ENCODE measurements at places on chromosomes 3 and 15.
A peak's percentile ranks its signal among the peaks of the same experiment; 100 is the strongest.

GRCh38 chr3:13419505-13420044, 547 bp downstream of the NUP210 start:
- peak; percentile 72 for DNase-seq

DNA sequence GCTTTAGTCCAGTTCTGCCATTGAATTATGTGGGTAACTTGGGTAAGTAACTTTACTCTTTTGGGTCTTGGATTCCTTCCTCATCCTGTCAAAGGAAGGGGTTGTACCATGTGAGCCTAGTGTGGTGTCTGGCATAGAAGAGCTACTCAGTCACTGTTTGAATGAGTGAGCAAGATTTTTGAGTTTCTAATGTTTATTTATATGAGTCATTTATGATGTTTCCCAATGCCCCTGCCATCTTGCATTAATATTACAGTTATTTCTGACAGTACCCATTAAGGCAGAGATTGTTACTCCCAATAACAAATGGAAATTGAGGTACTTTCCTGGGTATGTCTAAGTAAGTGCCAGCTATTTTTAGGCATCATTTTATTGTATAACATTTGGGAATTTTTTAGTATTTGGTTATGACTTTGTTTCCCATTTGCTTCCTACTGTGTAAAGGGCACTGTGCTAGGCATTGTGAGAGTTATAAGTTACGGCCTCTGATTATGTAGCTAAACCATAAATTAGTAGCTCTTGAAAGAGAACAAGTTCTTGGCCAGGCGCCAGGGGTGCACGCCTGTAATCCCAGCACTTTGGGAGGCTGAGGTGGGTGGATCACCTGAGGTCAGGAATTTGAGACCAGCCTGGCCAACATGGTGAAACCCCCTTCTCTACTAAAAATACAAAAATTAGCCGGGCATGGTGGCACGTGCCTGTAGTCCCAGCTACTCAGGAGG, 23.5 kb downstream of the NR1D2 start:
- no peak for DNase-seq

GRCh38 chr3:10287936-10288574, 4.7 kb downstream of the GHRL start:
- DNase-seq: no peak

GRCh38 chr3:195083659-195084058, 187.3 kb downstream of the XXYLT1 start:
- DNase-seq: no peak

GRCh38 chr3:178538056-178538455, 1.8 kb downstream of the KCNMB2 start:
- DNase-seq: no peak

- DNase-seq: no peak
Observed at GRCh38 chr3:46861605-46862368, 1.5 kb downstream of the MYL3 start.

- no peak for DNase-seq
Observed at GRCh38 chr15:82709081-82709420, 624 bp downstream of the AP3B2 start.

- no peak for DNase-seq
Observed at GRCh38 chr3:12807066-12807465, 10.6 kb downstream of the CAND2 start.

DNA sequence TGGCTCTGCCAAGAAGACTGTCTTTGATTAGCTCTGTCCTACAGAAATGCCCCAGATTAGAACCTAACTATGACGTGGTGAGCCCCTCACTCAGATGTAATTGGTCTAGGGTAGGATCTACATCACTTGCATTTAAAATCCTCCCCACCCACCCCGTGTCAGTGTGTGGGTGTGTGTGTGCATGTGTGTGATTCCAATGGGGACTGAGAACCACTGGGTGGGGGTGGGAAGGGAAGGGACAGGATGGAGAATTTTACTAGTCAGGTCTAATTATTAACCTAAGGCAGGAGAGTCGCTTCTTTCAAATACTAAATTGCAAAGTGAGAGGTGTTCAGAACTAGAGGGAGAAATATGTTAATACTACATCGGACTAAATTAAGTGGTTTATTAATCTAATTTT, 91.7 kb downstream of the TBL1XR1 start:
- DNase-seq: no peak

- DNase-seq: no peak
Observed at GRCh38 chr15:98070137-98070536, 109.6 kb downstream of the ARRDC4 start.

DNA sequence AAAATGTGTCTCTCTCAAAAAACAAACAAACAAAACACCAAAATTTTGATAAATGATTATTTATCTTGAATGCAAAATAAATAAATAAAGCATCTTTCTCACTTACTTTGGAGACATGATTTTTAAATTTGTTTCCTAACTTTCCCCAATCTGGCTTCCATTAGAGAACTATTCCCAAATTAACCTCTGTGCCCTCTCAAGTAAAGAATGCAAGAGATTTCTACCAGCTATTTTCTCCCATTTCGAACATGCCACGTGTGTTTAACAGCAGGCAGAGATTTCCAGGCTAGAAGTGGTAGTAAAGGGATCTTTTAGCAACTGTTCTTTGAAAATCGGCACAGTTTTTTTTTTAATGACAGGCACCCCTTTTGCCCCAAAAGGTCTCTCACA, 269.1 kb downstream of the SHQ1 start:
- no peak for DNase-seq

- peak; percentile 0 for DNase-seq
Observed at GRCh38 chr15:77028451-77029165, 33.7 kb downstream of the PSTPIP1 start.

DNA sequence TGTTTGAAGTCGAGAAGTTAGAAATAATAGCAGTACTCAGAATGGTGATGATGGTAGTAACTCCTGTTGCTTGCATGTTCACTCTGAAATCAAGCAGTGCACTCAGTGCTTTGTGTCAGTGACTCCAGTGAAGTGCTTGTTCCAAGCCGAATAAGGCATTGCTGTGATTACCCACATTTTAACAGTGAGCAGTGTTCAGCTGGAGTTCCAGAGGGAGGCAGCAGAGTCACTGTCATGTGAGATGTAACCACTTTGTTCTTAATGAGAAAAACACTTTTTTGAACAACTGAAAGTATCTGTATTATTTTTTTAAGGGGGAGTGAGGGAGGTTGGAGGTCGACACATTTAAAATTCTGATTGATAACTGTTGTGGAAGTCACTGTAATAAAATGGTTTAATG, 3.7 kb downstream of the MDFIC2 start:
- DNase-seq: no peak

- DNase-seq: no peak
Observed at GRCh38 chr15:65641768-65642475, 20.2 kb downstream of the SLC24A1 start.

- DNase-seq: no peak
Observed at GRCh38 chr15:64096668-64097384, 1.0 kb downstream of the SNX1 start.

DNA sequence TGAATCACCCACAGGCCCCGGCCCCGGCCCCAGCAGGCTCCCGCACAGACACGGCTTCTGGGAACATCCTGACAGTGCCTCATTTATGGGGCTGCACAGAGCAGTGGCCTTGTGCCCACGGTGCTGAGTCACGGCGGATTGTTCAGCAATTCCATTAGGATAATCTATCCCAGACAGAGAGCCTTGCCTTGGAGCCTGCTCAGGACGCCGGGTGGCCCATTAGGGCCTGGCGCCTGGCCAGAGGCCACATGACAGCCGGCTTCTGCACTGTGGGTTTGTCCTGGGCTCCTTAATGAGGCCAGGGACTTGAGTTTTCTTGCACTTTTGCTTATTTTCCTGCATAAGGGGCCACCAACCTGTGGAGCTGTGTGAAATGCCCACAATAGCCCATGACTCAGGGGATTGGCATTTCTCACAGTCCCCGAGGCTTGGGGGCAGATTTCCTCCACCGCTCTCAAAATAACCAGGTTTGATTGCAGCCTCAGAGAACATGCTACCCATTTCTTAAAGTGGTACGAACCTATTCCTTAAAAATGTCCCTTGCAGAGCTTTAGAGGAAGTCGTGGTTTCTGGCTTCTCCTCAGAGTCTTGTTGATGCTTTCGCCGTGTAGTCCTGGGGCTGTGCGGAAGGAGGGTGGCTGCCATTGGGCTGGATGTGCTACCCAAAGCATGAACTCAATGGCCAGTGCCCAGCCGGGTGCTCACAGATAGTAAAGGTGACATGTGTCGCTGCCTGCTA, 19.0 kb downstream of the SYNM start:
- no peak for DNase-seq

- DNase-seq: no peak
Observed at GRCh38 chr3:49570028-49570654, 15.9 kb downstream of the BSN start.

- no peak for DNase-seq
Observed at GRCh38 chr3:103166890-103167289, 732.1 kb downstream of the ZPLD1 start.

DNA sequence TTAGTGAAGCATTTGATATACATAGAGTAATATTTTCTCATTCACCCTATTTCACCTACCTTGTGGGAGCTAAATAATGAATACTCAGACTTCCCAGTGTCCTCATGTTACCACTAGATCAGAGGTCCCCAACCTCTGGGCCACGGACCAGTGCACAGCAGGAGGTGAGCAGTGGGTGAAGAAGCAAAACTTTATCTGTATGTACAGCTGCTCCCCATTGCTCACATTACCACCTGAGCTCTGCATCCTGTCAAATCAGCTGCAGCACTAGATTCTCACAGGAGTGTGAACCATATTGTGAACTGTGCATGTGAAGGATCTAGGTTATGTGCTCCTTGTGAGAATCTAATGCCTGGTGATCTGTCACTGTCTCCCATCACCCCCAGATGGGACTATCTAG, 79.4 kb downstream of the RETNLB start:
- no peak for DNase-seq

DNA sequence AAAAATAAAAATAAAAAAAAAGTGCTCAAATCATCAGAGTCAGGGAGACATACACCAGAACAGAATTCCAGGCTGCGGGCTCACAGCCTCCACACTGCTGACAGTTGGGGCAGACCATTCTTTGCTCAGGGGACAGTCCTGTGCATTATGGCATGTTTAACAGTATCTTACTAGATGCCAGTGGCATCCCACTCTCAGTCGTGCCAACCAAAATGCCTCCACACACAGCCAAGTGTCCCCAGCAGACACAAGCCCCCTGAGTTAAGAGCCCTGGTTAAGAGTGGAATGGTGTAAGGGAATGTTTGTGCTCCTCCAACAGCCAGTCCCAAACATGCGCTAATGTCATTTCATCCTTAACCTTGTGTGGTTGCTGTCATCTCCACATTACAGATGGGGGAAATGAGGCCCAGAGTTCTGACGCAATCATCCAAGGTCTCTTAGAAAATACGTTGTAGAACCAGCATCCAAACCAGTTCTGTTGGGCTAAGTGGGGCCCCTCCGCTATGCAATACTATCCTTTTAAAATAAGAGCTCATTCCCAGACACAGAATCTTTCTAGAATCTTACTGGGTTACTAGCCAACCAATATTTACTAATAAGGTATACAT, 26.0 kb downstream of the CFAP92 start:
- no peak for DNase-seq

DNA sequence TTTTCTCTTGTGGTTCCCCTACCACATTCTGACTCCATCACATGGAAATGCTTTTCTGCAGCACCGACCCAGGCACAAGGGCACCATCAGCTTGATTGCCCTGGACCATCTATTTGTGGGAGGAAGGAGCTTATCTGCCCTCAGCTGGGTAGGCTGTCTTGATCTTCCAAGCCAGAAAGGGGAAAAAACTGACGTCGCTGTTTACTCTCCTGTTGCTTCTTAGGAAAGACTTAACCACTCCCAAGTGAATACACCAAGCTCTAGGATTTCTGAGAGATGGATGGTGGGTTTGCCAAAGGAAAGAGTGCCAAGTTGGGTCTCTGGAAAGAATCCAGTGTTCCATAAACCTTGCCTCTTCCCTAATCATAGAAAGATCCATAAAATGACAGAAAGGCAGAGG, 4.0 kb downstream of the TNFAIP8L3 start:
- no peak for DNase-seq

DNA sequence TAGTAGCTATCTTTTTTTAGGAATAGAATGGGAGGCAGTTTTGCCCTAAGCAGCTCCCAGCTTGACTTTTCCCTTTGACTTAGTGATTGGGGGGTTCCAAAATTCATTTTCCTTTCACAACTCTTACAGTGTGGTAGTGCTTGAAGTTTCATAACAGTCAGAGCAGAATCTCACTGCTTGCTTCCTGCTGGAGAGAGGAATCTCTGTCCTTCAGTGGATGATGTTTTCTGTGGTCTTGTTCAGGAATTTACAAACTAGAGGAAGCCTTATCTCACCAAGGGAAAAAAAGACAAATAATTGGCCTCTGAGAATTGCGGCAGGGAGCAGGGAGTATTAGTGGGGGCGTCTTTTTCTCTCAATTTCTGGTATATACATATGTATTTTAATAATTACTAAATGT, 326.6 kb upstream of the C2CD4B start:
- DNase-seq: no peak

DNA sequence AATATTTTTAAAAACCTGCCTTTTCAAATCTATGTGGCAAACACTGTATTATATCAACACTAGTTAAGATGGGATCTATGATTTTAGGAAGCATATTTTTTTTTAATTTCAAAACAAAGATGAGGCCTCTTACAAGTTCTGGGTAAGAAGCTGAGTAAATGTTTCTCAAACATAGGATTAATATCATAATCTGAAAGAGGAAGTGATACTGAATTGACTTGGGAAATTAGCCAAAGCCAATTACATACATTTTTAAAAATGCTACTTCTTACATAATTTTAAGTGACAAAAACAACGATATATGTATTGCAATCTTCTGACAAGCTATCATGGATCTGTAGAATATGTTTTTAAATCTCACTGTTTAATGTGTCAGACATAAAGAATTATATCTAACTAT, 135.1 kb upstream of the UBP1 start:
- no peak for DNase-seq

DNA sequence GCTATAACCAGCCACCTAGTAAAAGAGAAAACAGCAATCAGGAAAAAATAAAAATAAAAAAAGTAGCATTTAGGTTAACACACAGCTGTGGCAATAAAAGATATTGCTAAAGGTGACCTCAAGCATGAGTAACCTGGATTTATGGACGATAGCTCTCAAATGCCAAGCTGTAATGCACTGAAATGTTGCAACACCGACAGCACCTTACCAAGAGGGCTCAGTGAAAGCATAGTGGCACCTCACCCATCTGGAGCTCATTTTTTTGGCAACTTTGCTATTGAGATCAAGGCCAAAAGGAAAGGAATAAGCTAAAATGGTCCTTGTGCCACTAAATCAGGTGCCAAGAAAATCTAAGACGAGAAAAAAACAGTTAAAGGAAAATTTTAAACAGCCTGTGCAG, 2.5 kb downstream of the HACD2 start:
- DNase-seq: no peak
